ENCODE measurements at places on chromosomes 1 and 21.
A peak's percentile ranks its signal among the peaks of the same experiment; 100 is the strongest.

GRCh38 chr1:169538998-169539871 is 47.0 kb downstream of the F5 start:
- no peak for DNase-seq

DNA sequence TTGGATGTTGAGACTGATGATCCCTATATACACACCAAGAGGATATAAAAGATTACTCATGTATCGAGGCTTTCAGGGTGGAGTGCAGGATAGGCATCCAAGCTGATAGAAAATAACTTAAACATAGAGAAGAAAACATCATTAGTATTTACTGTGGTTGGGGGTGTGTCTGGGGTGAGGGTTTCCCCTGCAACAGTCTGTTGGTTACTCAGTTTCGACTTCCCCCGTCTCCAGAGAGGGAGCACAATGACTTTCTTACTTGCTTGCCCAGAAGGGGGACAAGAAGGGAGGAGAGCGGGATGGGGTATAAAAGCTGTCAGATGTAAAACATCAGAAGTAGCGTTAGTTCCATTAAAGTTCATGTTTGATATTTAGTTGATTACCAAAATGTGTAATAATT is 717.4 kb upstream of the ZP4 start:
- no peak for DNase-seq

- no peak for DNase-seq
These were observed 467.2 kb downstream of the TTLL7 start for GRCh38 chr1:83531521-83532309.

- no peak for DNase-seq
These were observed 85.5 kb downstream of the PLPP3 start for GRCh38 chr1:56493826-56494225.

DNA sequence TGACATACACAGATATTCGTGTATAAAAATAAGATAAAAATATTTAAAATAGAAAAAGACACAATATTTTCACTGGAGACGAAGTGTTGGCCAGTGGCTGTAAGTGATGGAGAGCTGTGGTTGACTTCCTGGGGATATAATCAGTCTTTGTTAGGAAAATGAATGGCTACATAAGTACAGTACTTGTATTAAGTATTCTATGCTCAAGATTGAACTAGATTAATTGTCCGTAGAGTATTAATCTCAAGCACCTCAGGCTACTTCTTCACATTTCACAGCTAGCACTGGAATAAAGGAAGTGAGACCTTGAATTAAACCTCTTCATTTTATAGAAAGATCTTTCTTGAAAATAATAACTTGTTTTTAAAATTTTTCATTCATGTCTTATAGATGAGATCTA is 39.0 kb upstream of the RGS5 start:
- DNase-seq = no peak

DNA sequence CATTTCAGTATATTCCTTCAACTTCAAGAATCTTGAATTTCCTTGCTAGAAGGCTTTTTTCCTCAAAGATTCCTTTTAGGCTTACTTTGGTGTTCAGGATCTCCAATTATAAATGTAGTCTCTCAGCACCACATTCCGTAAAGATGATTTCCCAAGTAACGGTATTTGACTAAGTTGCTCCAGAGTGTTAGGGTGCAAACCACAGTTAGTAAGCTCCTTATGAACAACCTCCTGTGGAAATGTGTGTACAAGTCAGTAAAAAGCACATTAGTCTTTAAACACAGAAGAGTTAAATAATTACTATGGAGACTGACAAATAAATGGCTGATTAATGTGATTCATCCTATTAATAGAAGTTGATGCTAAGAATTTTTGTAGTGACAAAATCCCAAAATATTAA is 10.3 kb downstream of the DONSON start:
- no peak for DNase-seq

- DNase-seq = no peak
These were observed 53.1 kb downstream of the ZNF326 start for GRCh38 chr1:90048043-90048442.

- DNase-seq = no peak
These were observed 20.2 kb downstream of the SKI start for GRCh38 chr1:2248127-2248826.

- peak; percentile 55 for DNase-seq
These were observed 2.7 kb downstream of the FAM110D start for GRCh38 chr1:26161415-26162219.

DNA sequence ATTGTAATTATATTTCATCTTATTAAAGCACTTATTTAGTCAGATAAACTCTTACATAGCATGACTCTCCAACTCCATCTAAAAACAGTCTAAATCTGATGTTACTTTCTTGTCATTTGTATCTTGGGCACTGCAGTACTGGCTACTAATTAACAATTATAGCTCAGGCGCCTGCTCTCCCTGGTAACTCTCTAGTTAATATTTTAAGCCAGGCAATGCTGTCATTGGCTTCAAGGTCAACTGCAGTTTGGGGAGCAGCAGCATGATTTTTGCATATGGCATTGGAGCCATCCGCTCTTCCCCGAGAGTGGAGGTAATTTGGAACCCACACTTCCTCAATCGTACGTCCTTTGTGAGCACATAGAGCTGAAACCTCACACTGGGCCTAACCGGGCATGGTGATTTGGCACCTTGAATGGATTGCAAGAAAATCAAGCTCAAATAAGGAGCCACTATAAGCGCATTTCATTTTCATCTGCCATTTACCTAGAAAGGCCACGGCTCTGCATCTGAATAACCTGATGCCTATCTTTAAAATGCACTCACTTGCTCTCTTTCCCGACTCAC is 187.7 kb downstream of the KAZN start:
- DNase-seq = no peak

GRCh38 chr1:6316240-6317097 is 55.6 kb upstream of the GPR153 start:
- no peak for DNase-seq

GRCh38 chr1:177010211-177010825 is 154.2 kb downstream of the ASTN1 start:
- DNase-seq = no peak

DNA sequence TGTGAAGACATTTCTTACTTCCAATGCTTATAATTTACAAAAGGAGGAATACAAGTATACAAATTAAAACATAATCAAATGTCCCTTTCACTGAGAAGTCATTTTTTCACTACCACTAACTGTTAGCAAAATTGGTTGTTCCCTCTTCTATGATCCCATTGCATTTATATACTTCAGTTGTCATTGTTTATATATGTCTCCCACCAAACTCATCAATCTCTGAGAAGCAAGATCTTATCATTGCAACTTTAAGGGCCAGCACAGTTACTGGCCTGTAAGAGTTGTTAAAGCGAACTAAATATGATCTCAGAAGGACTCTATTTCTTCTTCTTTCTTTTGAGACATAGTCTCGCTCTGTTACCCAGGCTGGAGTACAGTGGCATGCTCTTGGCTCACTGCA is 223.3 kb upstream of the DMRTA2 start:
- no peak for DNase-seq

DNA sequence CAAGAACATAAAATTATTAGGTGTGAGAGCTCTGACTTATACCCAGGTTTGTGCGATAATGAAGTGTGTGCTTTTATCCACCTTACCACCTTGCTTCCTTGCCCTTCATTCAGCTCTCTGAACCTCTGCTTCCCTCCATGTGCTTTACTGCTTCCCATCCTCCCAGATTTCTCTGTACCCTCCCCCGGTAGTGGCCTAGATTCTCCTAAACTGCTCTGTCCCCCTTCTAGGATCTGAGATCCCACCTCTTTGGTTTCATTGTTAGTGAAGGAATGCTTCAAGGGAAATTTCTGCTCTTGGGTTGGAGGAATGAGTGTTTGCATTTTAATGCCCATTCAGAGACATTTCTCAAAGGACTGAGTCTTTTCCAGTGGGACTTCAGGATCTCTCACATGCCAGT is 159.5 kb downstream of the ST6GALNAC3 start:
- no peak for DNase-seq

DNA sequence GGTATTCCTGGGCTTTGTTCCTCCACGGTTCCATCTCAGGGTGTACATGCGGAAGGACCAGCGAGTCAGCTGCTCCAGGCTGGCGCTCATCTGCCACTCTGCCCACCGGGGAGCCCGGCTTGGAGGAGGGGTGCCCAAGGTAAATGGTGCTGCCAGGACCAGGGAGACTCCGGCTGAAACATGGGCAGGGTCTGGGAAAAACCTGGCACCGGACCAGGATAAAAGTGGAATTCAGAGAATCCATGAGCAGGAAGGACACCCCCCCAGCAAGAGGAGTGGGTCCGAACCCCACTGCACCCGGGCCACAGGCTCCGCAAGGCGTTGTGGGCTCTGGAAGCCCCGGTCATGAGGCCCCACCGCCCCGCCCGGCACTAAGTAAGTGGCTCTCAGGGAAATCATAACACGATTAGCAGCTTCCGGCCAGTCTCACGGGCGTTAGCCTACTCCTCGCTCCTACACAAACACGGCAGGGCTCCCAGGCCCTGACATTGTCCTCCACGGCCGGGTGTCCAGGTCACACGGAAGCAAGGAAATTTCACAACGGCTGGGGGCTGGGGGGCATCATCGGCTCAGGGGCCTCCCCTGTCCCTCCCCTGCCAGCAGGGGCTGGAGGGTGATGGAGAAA is 21.1 kb downstream of the MEGF6 start:
- DNase-seq = no peak

- no peak for DNase-seq
These were observed 22.2 kb downstream of the DYNLT5 start for GRCh38 chr1:66774438-66774837.

GRCh38 chr1:17765444-17766411 is 10.6 kb downstream of the ACTL8 start:
- no peak for DNase-seq

DNA sequence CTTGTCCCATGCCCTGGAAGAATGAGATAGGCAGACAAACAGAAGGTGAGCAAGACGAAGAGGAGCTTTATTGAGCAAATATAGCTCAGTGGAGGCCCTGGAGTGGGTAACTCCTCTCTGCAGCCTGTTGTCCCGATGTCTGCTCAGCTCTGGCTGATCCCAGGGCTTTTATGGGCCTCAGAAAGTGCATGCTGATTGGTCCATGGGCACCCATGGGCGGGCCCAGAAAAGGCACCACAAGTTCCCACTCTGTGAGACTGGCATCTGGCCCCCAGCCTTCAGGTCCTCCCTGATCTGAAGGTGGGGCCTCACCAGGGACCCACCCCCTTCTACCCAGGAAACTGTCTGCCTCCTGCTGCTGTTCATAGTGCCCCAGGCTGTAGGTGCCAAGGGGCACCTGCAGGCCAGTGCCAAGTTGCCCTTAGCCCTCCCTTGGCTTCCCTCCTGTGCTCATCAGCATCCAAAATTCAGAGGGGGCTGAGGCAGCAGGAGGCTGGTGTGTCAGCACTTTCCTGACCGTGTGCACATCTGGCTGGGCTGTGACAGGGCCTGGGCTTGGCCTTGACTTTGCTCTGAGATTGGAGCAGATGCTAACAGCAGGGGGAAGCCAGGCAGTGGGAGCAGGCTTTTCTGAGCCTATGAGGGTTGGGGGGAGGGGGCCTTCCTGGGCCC is 35.4 kb downstream of the ACTL8 start:
- no peak for DNase-seq

GRCh38 chr1:116807394-116808199 is 53.4 kb downstream of the CD2 start:
- DNase-seq = no peak

DNA sequence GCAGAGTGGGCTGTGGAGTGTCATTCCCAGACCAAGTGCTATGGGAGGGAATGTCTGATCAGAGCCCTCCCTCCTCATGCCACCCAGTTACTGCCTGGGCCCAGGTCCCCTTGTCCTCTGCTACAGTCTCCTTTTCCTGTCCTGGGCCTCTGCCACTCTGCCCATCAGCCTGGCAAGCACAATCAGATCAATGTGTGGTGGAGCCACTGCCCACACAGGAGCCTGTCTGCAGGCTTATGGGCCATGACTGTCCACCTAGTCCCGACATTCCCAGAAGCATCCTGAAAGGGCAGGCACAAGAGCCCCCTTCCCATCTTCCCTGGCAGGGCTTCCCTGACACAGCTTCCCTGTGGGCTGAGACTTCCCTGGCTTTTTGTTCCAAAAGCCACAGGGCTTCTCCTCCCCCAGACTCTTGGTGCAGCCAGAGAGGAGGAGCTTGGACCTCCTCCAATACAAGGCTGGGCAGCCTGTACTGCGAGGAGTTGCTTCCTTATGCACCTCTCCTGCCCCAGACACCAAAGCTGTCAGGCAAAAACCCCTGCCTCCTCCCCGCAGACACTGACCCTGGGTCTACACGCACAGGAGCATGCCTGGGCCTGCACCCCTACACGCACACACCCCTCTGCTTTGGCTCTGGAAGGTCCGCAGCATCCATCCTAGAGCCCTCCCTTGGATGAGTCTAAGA is 29.2 kb upstream of the CNTN2 start:
- no peak for DNase-seq

DNA sequence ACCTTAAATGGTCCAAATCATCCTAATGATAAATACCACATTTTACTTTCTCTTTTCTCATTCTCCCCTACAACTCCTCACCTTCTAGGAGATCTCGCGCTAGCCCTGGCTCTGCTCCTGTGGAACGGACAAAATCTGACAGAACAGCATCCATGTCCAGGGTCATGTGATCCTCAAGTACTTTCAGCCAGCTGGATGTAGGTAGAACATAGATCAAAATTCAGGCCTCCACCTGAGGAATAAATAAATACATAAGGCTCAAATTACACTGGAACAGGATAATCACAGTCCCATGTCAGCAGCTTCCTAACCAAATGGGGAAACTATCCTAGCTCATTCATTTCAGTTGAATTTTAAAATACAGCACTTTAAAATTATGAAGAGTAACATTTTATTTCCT is 33.2 kb downstream of the OTUD7B start:
- DNase-seq = no peak

DNA sequence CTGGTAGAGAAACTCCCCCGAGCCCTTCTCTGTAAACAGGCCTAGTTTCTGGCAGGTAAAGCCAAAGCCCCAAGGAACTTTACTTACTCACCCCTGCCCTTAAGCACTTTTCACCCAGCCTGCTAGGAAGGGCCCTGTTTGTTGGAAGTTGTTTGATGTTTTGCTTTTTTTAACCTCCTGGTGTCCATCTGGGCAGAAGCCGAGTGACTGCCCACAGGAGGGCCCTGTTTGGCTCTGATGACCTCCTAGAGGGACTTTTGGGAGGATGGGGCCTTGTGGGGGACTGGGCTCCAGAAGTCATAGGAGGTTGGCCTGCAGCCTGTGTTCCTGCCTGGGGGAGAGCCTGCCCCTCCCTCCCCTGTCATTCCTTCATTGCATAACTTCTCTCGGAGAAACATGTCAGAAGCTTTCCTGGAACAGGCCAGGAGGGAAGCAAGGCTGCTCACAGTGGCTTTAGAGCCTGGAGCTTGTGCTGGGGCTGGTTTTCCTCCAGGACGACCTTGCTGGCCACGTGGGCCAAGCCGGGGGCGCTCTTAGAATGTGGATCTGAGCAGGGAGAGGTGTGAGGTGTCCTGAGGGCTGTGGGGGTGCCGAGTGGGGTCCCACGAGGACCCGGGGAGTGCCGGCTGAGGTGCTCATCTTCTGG is 33.9 kb downstream of the COQ8A start:
- DNase-seq = no peak

- no peak for DNase-seq
These were observed 56.5 kb downstream of the AHDC1 start for GRCh38 chr1:27547220-27548116.

- no peak for DNase-seq
These were observed 707 bp upstream of the GPR153 start for GRCh38 chr1:6261615-6261995.
